Vagina (tissue), 2 donors: ENCODE measurements at places on chromosomes 12 and 14.

GRCh38 chr12:26271889-26272492, 76.6 kb downstream of the SSPN start:
- DNase-seq: no peak

GRCh38 chr12:121996050-121996944, 25.4 kb upstream of the BCL7A start:
- no peak for DNase-seq

GRCh38 chr14:74784634-74785033, 21.5 kb downstream of the YLPM1 start:
- no peak for DNase-seq

DNA sequence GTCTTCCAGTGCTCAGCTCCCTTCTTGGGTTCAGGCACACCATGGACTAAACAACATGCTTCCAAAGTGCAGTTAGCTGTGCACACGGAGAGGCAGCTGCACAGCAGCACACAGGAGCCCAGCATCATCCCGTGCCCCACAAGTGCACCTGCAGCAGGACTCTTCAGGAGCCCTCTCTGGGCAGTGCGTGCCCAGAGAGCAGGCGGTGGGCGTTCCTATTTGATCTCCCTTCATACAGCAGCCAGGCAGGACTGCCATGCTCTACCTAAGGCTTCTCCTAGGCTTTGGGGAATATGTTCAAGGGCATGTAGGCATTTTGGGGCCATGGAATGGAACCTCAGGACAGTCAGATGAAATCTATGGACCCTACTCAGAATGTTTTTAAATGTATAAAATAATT, 35.5 kb downstream of the ANO2 start:
- peak; percentile 49 for DNase-seq

DNA sequence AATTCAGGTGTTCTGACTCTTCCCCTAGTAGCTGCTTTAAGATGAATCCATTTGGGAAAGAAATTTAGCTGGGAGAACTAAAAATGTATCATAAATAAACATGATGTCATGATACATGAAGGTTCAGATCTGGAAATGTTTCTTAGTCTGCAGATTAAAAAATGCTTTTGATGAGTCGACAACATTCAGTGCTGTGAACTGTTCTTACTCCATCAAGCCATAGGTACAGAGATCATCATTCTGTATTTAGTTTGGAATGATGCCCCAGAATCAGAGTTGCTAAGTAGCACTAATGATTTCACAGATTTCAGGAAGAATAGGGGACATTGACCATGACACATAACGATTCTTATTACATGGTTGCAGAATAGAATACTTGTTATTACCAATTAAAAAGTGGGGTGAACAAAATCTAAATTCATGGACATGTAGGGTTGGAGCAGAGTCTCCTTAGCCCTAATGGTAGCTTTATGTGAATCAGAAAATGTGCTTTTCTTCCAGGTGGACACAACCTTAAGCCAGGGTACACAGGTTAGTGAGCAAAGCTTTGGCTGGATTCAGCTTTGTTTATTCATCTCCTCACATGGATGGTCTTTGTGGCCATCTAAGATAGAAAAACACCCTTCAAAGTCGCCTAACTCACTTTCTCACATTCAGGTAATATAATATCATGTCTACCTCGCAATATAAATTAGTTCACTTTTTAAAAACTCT, 205.4 kb upstream of the SEL1L start:
- no peak for DNase-seq

- DNase-seq: no peak
Measured at GRCh38 chr14:36655571-36655962, 6.1 kb upstream of the PAX9 start.

DNA sequence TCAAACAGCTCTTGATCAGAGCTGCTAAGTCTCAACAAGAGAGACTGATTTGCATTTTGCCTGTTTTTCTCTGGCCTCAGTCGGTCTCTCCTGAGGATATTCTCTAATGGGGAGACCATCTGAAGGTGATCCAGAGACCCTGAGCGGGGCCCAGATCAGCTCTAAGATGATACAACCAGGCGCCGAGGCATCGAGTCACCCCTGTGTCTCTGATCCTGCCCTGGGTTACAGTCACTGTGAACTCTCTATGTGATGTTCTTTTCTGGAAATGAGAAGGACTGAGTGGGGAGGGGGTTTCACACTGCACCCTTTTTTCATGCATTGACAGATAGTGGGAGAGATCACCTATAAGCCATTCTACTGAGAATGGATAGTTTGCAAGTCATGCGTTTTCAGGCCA, 247.6 kb upstream of the PWP1 start:
- DNase-seq: no peak

DNA sequence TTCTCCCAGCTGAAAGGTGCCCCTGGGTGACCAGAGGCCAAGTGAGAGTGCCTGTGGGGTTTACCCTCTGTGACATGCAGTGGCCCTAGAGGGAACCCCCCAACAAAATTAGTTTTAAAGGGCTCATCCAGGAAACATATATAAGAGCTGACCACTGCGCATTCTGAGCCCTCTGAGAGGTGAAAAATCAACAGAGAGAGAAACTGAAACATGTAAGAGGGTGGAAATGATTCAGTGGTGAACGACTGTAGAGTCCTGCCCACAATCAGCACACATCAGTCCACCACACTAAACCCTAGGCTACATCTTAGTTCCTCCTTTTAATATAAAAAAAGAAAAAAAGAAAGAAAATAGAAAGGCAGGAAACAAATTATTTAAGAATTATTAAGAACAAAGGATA, 21.0 kb upstream of the ACSM4 start:
- no peak for DNase-seq

DNA sequence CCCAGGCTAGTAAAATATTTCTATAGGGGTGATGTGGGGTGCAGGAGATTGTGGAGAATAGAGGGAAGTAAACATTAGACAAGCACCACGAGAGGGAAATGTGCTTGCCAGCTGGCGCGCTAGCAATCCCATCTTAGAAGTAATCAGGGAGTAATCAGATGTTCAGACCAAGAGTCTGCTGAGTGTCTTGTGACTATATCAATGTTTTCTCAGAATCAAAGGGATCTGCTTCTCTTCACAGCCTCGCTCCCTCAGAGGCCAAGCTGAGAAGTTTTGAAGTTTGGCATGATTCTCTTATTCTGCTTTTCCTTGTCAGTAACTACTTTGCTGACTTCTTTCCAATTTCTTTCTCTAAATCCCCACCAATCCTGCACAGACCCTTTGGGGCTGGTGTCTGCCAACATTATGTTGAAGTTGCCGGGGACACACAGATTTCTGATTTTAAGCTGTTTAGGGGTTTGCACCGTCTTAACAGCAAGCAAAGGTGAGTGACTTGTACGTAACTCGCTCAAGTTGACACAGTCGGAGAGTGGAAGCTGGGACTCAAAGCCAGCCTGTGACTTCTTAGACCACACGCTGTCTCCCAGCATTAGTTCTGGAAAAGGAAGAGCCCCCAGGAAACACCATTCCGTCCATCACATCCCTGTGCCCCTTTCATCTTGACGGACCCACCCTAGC, 22.0 kb upstream of the TSPAN9 start:
- DNase-seq: no peak

- DNase-seq: no peak
Measured at GRCh38 chr12:99111600-99111999, 466.5 kb downstream of the APAF1 start.

- no peak for DNase-seq
Measured at GRCh38 chr12:38155526-38156496, 160.8 kb upstream of the ALG10B start.

GRCh38 chr12:115570069-115570777, 707.3 kb downstream of the MED13L start:
- DNase-seq: no peak

DNA sequence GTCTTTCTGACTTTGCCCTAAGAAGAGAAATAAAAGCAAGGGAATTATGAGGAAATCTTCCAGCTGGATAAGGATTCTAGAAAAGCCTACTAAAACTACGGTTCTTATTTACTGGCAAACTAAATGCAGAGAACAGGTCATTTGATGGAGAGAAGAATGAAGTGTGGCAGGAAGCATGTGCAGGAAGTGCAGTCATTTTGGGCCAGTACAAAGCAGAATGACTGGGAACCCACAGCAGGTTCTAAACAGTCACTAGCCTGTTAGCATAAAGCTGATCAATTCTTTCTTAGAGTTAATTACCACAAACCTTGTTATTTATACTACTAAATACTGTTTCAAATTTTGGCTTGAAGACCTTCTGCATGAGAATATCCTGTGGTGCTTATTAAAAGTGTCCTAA, 36.7 kb downstream of the CFAP54 start:
- DNase-seq: no peak

DNA sequence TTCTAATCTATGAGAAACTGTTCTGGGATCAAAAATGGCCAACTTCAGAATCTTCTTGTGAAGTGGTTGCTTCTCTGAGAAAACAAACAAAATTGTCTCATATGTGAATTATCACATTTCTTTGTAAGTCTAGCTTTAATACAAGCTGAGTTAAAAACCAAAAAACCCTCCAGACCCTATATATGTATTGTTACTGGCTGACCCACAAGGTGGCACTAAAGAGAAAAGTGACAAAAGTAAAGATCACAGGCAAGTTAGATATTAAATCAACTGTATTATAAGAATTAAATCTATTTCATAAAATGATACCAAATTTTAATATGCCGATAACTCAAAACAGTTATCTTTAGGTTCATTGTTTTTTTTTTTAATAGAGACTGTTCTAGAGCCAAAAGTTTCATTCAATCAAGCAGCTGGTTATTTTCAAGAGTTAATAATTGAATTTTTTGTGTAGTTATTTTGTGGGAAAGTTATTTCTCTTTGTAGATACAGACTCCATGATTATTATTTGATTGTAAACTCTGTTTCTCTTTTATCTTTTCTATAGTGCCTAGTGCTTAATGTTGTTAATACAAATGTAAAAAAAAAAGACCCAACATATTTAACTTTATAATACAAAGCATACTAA, 7.5 kb upstream of the TRHDE start:
- no peak for DNase-seq

DNA sequence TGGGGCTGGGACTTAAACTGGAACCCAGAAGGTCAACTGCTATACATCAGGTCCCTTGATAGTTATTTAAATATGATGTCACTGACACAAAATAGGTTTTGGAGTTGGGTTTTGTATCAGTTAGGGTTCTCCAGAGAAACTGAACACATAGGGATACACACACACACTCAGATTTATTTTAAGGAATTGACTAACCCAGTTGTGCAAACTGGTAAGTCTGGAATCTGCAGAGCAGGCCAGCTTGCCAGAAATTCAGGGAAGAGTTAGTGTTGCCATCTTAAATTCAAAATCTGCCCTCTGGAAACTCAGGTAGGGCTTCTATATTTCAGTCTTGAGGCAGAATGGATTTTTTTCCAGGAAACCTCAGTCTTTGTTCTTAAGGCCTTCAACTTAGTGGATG, 36.9 kb downstream of the MAPK1IP1L start:
- no peak for DNase-seq
